Stimulated activated CD8-positive, alpha-beta memory T cell treated with anti-CD3 and anti-CD28 coated beads, Interleukin-2, amount 100 ng/mL, for 1 hour (primary cell): ENCODE measurements at places on chromosomes 16 and 17.

- no peak for DNase-seq
Observed at GRCh38 chr17:43366891-43367736, 31.7 kb upstream of the ARL4D start.

GRCh38 chr17:77734371-77735080, 224.0 kb upstream of the TNRC6C start:
- DNase-seq: no peak

DNA sequence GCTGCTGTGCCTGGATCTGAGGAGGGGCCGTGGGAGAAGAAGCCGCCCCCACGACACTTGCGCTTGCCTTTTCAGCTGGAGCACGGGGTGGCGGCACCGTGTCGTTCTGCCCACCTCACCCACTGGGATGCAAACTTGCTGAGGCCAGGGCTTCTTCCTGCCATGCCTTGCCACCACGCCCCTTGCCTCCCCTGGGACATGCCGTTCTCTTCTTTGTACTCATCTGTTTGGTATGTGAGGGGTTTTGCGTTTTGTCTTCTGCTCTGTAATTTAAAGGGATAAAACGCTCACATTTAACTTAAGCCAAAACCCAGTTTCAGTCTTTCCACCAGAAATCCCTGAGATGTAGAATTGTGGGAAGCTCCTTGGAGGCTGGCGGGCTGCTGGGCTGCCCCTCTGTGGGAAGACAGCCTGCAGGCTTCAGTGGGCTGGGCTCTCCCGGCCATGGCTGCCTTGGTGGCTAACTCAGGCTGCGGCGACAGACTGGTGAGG, 180.2 kb downstream of the RPTOR start:
- no peak for DNase-seq

GRCh38 chr17:14732211-14732610, 431.3 kb downstream of the HS3ST3B1 start:
- no peak for DNase-seq

GRCh38 chr17:20273741-20274500, 193.4 kb downstream of the LGALS9B start:
- no peak for DNase-seq

DNA sequence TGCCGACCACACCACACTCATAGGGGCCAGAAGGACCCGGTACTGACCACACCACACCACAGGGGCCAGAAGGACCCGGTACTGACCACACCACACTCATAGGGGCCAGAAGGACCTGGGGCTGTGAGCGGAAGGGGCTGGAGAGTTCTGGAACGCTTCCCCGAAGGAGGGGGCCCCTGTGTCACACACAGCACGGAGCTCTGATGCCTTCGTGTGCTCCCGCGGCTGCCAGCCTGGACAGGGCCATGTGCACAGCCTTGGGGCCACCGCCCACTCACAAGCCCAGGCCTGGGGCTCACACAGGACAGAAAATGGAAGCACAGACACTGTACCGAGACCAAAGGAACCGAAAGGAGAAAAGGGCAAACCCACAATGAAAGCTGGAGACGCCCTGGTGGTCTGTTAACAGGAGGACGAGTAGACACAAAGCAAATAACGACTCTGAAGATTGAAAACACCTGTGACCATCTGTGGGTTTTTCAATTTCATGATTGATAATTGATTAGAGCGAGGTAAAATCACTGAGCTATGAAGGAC, 106.5 kb upstream of the METRNL start:
- DNase-seq: no peak
